ENCODE measurements at places on chromosomes 2 and 18. TPM values are rescaled to one million over a fixed set of nuclear protein-coding genes. Genes with fewer than 3 reads are reported as not detected.

SIX3 gene
- not detected for total RNA-seq

GAREM2 gene
- 0.97 TPM for total RNA-seq

PPP4R1 gene
- total RNA-seq = 136 TPM

FBXO15 gene
- total RNA-seq = 0.43 TPM

CRYGA gene
- total RNA-seq = not detected

HAT1 gene
- total RNA-seq = 46.6 TPM

DSC2 gene
- total RNA-seq = not detected

CCDC148 gene
- 0.32 TPM for total RNA-seq

LRRTM4 gene
- total RNA-seq = not detected

PJVK gene
- 1.3 TPM for total RNA-seq

DLX1 gene
- total RNA-seq = not detected

CACNB4 gene
- 0.43 TPM for total RNA-seq

C2orf66 gene
- not detected for total RNA-seq

UCN gene
- 0.43 TPM for total RNA-seq
